ENCODE measurements at places on chromosomes 4 and X.

GRCh38 chr4:118825799-118826198, 10.1 kb downstream of the SEC24D start:
- DNase-seq: no peak

DNA sequence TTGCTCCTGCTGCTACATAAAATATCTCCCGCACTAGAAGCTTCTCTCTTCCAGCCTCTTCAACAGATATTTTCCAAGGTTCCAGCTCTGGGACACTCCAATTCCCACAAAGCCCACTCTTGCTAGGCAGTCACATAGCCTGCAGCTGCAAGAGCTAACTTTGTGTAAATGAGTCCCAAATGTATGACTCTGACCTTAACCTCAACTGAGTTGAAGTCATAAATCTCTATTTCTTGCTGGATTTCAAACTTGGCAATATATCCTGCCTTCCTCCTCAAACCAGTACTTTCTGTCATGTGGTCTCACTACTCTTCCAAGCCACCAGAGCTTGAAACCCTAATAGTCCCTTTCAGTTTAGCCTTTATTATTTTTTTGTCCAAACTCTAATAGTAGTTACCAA, 315.4 kb upstream of the GRIA3 start:
- DNase-seq: no peak

- no peak for DNase-seq
Observed at GRCh38 chr4:126448086-126448845, 1133.5 kb downstream of the FAT4 start.

DNA sequence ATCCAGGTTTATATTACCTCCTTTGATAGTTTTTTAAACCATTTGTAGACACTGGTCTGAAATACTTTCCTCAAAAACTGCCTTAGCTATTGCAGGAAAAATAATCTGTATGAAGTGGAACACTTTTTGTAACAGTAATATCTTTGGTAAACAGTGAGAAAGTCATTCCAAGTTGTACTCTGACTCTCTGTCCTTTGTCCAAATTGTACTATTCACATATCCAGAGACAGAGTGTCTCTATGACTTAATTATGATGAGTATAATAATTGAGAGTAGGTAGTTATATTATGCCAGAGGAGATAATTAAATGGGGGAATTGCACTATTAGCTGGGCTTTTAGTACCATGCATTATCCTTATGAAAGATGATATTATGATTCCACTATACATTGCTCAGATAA, 112.6 kb upstream of the LCORL start:
- DNase-seq: no peak

Measured in RKO (cell line).